A673 (cell line): ENCODE measurements at places on chromosomes 13 and 19. TPM values are rescaled to one million over a fixed set of nuclear protein-coding genes. Genes with fewer than 3 reads are reported as not detected.

DNA sequence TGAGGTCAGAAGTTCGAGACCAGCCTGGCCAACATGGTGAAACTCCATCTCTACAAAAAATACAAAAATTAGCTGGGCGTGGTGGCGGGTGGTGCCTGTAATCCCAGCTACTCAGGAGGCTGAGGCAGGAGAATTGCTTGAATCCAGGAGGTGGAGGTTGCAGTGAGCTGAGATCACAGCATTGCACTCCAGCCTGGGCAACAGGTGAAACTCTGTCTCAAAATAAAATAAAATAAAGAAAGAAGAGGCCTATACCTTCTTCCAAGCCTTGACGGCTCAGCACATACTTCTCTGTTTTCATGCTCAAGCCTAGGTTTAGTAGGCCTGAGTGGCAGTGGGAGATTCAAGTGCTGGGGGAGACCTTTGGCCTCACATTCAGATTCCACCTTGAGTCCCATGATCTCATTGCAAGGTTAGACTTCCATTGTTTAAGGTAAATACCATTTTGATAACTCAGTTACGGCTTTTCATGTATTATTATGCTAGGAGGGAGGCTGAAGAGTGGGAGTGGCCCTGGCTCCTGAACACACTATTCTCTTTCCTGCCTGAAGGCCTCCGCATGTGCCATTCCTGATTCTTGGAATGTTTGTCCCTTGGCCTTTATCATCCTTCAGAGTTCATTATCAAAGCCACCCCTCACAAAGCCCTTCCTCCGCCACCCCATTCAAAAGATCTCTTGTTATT, 1.6 kb upstream of the SPINT2 start:
- H3K4me1 ChIP-seq = peaks cover 6% of the 10 kb centered on the region
- H3K4me3 ChIP-seq = no peak overlapping the region
- no peak overlapping the region for H3K27ac ChIP-seq
- no peaks in the 10 kb centered on the region for H3K36me3 ChIP-seq
- H3K27me3 ChIP-seq = no peaks in the 10 kb centered on the region
- no peak for DNase-seq

DNA sequence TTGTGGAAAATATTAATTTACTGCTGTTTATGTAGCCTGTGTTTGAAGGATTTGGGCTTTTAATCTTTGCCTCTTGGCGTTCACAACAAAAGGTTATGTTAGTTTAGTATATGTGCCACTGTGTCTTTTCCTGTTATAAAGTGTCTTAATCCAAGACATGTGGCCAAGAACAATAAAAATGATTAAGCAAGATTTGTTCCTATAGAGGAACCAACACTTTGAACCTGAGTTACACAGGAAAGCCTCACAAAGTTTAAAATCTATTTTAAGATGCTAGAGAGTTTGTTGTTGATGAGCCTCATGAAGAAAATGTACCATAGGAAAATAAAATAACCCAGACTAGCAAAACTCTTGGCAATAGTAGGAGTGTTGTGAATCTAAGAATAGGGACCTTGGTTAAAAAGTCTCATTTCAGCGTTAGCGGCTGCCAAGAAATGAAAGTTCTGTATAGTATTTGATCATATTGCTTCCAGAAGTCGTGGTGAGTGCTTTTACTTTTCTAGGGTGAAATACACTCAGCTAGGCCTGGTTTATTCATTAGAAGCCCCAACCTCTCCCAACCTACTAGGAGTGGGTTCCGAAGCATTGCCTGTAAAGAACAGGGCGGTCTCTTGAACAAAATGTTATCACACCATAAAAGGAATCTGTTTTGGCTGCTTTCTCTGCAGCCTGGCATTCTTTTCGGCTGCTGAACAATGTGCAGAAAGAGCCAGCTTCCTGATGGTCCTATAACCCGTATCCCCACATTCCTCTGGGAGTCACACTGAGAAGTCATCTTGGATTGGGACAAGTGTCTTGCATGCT, 102.6 kb downstream of the LRCH1 start:
- H3K27me3 ChIP-seq = no peaks in the 10 kb centered on the region
- H3K4me1 ChIP-seq = peaks cover 52% of the 10 kb centered on the region
- H3K4me3 ChIP-seq = peak overlapping the region; percentile 21
- peak; percentile 86 for DNase-seq
- no peaks in the 10 kb centered on the region for H3K36me3 ChIP-seq
- H3K27ac ChIP-seq = peak overlapping the region; percentile 88

DNA sequence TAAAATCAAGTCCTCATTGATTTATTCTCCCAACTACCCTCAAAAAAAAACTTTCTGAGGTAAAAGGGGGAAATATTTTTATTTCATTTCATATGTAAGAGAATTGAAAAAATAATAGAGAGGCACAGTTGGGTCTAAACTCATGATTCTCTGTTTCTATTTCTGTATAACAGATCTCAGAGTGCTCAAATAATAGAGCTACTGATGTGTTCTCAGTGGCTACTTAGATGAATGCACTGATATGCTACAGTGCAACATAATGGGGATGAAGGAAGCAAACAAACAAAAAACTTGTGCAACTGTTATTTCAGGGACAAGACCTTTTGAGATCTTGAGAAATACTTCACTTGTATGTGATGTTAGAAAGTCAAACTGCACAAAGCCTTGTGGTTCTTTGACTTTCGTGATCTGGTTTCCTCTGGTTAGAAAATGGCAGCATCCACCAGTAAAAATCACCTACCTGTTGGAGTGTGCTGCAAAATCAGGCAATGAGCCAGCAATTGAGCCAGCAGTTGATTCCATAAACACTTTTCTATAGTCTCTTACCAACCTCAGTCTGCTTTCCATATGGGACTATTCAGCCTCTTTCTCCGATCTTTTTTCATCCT, 9.7 kb upstream of the DACH1 start:
- DNase-seq = no peak
- no peak overlapping the region for H3K27ac ChIP-seq
- H3K4me3 ChIP-seq = no peak overlapping the region
- peaks cover 54% of the 10 kb centered on the region for H3K27me3 ChIP-seq

Gene ZNF320
- 9.2 and 12.2 TPM in 2 replicates for total RNA-seq

- H3K4me1 ChIP-seq = no peaks in the 10 kb centered on the region
- no peaks in the 10 kb centered on the region for H3K27me3 ChIP-seq
- no peaks in the 10 kb centered on the region for H3K36me3 ChIP-seq
- no peak overlapping the region for H3K4me3 ChIP-seq
- H3K27ac ChIP-seq = no peak overlapping the region
- DNase-seq = no peak
Observed at GRCh38 chr13:77235456-77236022, 91.4 kb downstream of the MYCBP2 start.

DNA sequence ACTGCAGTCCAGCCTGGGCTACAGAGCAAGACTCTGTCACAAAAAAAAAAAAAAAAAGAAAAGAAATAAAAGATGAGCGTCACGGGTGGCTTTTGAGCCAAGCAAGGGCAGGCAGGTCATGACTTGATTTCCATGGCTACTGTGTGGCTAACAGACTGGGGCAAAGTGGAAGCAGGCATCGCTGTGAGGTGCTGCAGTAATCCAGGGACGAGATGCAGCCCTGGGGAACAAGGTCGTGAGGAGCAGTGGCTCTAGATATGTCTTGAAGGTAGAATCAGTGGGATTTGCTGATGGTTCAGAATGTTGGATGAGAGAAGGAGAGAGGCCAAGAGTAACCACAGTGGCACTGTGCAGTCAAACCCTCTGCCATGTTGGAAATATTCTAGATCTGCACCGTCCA, 14.2 kb downstream of the HAS1 start:
- peaks cover 20% of the 10 kb centered on the region for H3K36me3 ChIP-seq
- H3K4me3 ChIP-seq = no peak overlapping the region
- H3K27ac ChIP-seq = no peak overlapping the region
- peaks cover 4% of the 10 kb centered on the region for H3K4me1 ChIP-seq
- no peak for DNase-seq

DNA sequence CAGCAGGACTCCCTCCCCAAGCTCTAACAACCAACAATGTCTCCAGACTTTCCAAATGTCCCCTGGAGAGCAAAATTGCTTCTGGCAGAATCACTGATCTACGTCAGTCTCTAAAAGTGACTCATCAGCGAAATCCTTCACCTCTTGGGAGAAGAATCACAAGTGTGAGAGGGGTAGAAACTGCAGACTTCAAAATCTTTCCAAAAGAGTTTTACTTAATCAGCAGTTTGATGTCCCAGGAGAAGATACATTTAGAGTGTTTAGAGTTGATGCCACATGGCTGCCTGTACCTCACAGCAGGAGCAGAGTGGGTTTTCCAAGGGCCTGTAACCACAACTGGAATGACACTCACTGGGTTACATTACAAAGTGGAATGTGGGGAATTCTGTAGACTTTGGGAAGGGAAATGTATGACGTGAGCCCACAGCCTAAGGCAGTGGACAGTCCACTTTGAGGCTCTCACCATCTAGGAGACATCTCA, 6.2 kb upstream of the CEACAM5 start:
- peak overlapping the region; percentile 90 for H3K27ac ChIP-seq
- no peaks in the 10 kb centered on the region for H3K27me3 ChIP-seq
- DNase-seq = peak; percentile 96
- no peaks in the 10 kb centered on the region for H3K36me3 ChIP-seq
- peaks cover 39% of the 10 kb centered on the region for H3K4me1 ChIP-seq
- H3K4me3 ChIP-seq = no peak overlapping the region

Gene PET100
- 129 and 130 TPM in 2 replicates for total RNA-seq

DNA sequence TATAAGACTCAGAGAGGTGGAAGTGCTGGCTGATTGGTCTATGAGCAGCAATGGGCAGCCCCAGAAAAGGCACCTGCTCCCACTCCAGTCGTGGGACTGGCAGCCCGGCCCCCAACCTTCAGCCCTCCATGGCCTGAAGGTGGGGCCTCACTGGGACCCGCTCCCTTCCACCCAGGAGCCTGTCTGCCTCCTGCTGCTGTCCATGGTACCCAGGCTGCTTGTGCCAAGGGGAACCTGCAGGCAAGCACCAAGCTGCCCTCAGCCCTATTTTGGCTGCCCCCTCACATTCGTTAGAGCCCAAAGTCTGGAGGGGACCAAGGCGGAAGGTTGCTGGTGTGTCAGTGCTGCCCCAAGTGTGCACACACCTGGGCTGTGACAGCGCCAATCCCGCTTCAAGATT, 2304.9 kb downstream of the PCDH9 start:
- H3K27ac ChIP-seq = no peak overlapping the region
- no peak overlapping the region for H3K4me3 ChIP-seq
- H3K36me3 ChIP-seq = no peaks in the 10 kb centered on the region
- H3K27me3 ChIP-seq = no peaks in the 10 kb centered on the region
- peak; percentile 9 for DNase-seq
- H3K4me1 ChIP-seq = no peaks in the 10 kb centered on the region

GRCh38 chr13:37049810-37050209, 9.7 kb downstream of the SUPT20H start:
- H3K27me3 ChIP-seq = no peaks in the 10 kb centered on the region
- H3K4me1 ChIP-seq = peaks cover 24% of the 10 kb centered on the region
- no peak for DNase-seq
- H3K36me3 ChIP-seq = peaks cover 19% of the 10 kb centered on the region
- H3K4me3 ChIP-seq = no peak overlapping the region
- H3K27ac ChIP-seq = no peak overlapping the region

GRCh38 chr13:79972066-79972569, 368.8 kb downstream of the SPRY2 start:
- no peaks in the 10 kb centered on the region for H3K4me1 ChIP-seq
- no peak for DNase-seq
- no peaks in the 10 kb centered on the region for H3K36me3 ChIP-seq
- H3K27ac ChIP-seq = no peak overlapping the region
- no peak overlapping the region for H3K4me3 ChIP-seq

Gene NCR1
- total RNA-seq = not detected in 2 replicates

GRCh38 chr13:72071713-72072112, 204.7 kb upstream of the DACH1 start:
- no peaks in the 10 kb centered on the region for H3K36me3 ChIP-seq
- H3K4me3 ChIP-seq = no peak overlapping the region
- no peak for DNase-seq
- no peak overlapping the region for H3K27ac ChIP-seq

Gene IGFL2
- 0.45 and 0.59 TPM in 2 replicates for total RNA-seq
